Frontal cortex (tissue), 4 donors: ENCODE measurements at places on chromosomes 7 and 10. TPM values are rescaled to one million over a fixed set of nuclear protein-coding genes. Genes with fewer than 3 reads are reported as not detected.

Gene OGDHL
- 6.9 TPM for total RNA-seq

- no peak for DNase-seq
Observed at GRCh38 chr7:157204134-157204533, 65.4 kb downstream of the UBE3C start.

DNA sequence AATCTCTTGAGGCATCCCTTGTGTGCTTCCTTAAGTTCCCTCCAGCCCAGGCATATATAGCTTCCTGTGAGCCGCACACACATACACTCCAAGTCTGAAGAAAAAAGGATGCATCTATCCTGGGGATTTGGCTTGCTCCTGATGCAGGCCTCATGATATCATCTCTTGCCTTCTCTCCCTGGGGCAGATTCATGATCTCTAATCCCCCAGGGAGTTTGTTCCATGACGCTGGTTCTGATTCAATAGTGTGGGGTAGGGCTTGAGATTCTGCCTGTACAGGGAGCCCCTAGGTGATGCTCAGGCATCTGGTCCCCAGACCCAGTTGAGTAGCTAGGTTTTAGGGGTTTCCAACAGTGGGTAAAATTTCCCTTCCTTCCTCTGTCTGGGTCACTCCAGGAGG, 1.5 kb downstream of the PON1 start:
- DNase-seq, result no peak

DNA sequence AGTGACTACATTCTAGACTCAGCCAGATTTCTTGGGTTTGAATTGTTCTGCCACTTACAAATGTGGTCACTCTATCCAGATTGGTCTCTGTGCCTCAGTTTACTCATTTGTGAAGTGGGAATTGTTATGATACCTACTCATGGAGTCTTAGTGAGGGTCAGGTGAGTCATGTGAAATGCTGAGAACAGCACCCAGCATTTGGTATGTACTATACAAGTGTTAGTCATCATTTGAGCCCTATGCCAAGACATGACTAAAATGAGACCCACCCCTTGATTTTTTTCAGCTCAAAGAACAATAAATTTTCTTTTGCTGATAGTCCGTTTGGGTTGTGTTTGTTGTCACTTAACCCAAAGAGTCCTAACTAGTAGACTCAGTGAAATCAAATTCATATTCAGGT, 92.8 kb downstream of the CHN2 start:
- DNase-seq, result no peak

DNA sequence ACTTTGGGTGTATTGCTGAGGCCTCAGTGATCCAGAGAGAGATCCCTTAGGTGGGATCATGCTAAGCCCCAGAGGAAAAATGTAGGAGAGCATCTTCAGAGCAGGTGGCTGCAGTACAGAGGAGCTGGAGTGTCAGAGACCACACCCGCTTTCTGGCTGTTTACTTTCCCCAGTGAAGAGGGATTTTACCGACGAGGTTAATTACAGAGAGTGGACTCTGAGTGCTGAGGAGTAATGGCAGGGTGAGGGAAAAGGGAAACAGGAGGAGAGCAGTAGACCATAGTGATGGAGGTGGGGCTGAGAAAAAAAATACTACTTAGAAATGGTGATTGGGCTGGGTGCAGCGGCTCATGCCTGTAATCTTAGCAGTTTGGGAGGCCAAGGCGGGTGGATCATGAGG, 43.3 kb upstream of the HBP1 start:
- DNase-seq, result no peak

DNA sequence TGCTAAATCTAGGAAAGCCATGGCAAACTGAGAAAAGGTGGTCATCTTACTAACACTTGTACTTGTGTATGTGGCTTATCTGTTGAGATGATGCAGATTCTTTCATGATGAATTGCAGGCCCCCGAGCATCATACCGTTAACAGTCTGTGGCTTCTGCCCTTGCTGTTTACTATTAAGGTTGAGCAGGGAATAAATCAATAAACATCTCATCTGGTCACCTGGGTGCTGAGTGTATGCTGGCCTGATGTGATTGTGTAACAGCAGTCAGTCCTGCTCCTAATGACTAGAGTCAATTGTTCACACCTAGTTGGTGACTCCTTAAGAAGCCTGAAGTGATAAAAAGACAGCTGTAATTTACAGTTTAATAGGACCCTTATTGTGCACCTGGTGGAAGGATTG, 8.3 kb upstream of the GNAT3 start:
- DNase-seq, result no peak

Gene GATA3
- total RNA-seq, result not detected

- DNase-seq, result no peak
Observed at GRCh38 chr7:131188367-131189339, 139.0 kb upstream of the MKLN1 start.

Gene GDF2
- total RNA-seq, result not detected

Gene ELFN1
- total RNA-seq, result 5.7 TPM

DNA sequence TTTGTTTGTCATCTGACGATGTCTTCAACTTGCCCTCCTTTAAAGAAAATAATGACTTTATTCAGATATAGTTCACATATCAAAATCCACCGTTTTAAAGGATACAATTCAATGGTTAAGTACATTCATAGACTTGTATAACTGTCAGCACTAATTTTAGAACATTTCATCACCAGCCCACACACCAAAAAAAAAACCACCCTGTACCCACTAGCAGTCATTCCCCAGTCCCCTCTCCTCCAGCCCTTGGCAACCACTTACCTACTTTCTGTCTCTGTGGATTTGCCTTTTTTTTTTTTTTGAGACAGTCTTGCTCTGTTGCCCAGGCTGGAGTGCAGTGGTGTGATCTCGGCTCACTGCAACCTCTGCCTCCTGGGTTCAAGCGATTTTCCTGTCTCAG, 5.3 kb upstream of the HILPDA start:
- DNase-seq, result no peak

DNA sequence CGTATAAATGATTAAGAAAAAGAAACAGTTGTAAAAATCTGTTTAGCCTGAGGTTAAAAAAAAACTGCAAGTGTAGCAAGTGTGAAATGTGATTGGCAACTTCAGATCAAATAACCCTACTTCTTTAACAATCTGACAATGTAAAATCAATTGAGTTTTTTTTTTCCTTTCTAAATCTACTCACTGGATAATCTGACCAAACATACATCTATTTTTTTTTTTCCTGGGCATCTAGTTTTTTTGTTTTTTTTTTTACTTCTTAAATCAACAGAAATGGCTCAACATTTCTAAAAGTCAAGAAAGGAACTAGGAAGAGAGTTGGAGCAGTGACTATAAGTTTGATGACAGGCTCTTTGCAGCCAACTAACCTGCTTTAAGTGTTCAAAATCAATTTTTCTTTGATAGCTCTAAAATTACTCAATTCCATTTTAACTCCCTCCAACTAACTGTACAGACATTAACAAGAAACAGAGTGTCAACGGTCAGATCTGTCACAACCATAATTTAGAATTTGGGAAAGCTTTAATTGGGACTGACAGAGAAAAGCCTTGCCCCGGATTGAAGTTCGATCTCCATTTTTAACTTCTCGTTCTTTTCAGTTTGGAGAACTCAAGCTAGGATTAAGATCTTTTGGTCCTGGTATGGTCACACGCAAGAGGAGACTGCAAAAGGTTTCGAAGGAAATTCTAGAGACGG, 1.2 kb downstream of the ARL3 start:
- DNase-seq, result no peak
